ENCODE measurements at places on chromosomes 5 and 9.

DNA sequence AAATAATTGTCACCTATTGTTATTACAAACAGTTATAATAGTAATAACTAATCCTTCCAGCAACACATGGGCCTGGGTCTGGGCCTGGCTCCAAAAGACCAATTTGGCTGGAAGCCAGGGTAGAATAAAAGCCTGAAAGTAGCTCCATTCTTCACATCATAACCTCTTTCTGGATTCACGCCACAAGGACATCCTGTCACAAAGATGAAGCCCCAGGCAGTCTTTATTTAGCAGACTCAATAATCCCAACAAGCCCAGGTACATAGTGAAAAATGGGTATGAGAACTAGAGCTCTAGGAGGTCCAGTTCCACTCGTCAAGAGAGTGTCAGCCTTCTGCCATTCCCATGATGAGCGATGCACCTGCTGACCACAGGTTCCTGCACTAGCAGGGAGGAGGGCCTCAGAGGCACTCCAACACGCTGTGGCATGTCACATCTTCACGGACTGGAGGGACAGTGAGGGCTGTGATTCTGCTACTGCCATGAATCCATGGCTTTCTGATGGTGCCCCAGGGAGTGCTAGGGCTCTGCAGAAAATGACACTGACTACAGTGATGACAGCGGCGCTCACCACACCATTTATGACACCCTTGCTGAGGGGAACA is 124.9 kb downstream of the SPOCK1 start:
- no peak for DNase-seq

DNA sequence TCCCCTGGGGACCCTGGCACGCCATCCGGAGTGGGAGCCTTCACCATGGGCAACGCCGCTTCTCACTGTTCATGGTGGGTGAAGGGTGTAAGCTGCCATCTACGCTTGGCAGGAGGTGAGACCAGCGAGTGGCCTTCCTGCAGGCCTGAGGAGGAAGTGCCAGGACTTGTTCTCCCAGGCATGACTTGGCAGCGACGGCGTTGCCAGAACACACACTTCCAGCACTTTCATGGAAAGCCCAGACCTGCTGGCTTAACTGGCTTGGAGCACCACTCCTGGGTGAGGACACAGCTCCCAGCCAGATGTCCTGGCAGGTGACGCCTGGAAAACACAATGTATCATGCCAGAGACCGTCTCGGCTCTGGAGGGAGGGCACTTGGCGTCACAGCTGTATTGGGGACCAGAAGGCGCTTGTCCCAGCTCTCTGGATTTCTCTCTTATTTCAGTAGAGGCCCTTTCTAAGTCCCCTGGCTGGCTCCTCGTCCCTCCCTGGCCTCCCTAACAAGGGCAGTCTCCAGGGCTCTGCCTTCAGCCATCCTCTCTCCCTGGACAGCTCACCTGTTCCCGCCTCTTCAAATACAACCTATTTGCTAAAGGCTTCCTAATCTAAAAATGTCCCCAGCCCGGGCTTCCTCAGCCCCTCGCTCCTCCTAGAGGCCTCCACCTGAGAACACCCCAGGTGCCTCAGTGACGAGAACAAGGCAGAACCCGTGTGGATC is 188.3 kb downstream of the OLFM1 start:
- DNase-seq = no peak

- peak; percentile 44 for DNase-seq
These were observed 44.4 kb upstream of the ANKDD1B start for GRCh38 chr5:75566710-75567309.

- no peak for DNase-seq
These were observed 401.9 kb upstream of the GRIA1 start for GRCh38 chr5:153088538-153088937.

- peak; percentile 22 for DNase-seq
These were observed 59.7 kb upstream of the TRPC7 start for GRCh38 chr5:136424835-136425584.

DNA sequence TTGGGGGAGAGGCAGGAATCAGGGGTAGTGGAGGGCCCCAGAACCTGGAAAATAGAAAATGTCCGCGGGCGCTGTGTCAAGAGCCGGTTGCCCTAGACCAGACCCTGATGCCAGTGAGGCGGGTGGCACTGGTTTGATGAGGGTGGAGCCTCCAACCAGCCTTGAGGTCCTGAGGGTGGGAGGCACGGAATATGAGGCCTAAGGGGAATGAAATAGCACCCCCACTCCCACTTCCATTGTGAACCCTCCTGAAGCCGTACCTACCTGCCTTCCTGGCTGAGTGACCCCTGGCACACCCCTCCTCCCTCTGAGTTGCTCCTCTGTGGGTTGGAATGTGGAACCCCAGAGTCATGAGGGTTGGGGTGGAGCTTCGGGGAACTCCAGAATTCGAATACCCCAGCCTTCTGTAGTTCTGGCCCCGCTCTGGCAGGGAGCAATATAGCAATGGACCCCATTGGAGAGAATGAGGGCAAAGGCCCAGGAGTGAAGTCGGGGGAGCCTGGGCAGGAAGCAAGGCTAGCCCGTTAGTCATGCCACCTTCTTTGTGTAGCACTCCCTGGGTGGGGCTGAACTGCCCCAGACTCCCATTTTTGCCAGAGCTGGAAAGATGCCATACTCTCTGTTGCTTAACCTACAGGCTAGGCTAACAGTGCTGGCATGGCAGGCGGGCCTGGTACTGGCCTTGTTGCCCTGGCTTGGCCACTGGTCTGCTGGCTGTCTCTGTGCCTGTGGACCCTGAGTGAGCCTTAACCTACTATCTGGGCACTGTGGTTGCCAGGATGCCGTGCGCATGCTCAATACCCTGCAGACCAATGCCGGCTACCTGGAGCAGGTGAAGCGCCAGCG is 1.0 kb downstream of the FPGS start:
- no peak for DNase-seq

- DNase-seq = no peak
These were observed 5.3 kb downstream of the RAB14 start for GRCh38 chr9:121196389-121196788.

DNA sequence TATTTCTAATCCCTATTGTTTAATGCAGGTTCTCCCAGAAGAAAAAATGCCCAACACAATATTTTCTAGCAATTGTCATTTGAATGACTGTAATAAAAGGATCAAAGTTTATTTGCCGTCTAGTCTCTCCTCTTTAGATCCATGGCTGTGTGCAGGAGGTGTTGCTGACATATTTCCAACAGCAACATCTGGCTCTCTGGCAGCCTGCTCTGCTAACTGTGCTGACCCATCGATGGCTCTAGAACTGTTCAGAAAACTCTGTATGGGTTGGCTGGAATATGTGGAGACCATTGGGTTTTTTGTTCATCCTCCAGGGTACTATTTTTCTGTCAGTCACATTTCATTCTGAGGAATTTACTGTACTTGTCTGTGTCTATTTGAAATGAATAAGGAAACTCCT is 202.0 kb upstream of the SLC27A6 start:
- DNase-seq = no peak

- no peak for DNase-seq
These were observed 108.9 kb downstream of the ACTL7B start for GRCh38 chr9:108746864-108747263.

GRCh38 chr9:87346061-87346665 is 151.5 kb upstream of the DAPK1 start:
- DNase-seq = no peak

DNA sequence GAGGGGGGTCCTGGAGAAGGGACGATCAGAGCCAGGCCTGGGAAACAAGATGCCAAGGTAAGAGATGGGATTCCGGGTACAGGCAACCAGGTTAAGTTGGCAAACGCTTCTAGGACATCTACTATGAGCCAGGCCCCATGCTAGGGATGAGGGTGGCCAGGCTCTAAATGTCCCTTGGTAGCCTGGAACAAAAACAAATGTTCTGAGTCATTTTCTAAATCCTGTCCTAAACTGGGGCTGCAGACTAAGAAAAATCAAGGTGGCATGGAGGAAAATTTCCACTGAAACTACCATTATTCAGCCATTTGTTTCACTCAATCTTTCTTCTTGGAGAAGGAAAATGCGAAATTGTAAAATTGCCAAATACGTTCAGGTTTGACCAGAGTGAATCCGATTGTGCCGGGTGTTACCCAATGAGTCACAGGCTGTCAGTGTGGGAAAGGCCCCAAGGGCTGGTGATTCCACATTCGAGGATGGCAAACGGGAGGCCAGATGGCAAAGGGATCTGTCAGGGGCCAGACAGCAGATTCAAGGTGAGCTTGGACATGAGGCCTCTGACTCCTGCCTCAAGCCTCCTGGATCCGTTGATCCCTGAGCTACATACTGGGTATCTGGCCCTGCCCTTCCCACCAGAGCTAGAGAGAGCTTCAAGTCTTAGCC is 57.6 kb downstream of the PAX5 start:
- DNase-seq = no peak

Data from GM18507 (cell line).